Right atrium auricular region (tissue), 2 donors: ENCODE measurements at places on chromosomes 4 and X.
A peak's percentile ranks its signal among the peaks of the same experiment; 100 is the strongest.

DNA sequence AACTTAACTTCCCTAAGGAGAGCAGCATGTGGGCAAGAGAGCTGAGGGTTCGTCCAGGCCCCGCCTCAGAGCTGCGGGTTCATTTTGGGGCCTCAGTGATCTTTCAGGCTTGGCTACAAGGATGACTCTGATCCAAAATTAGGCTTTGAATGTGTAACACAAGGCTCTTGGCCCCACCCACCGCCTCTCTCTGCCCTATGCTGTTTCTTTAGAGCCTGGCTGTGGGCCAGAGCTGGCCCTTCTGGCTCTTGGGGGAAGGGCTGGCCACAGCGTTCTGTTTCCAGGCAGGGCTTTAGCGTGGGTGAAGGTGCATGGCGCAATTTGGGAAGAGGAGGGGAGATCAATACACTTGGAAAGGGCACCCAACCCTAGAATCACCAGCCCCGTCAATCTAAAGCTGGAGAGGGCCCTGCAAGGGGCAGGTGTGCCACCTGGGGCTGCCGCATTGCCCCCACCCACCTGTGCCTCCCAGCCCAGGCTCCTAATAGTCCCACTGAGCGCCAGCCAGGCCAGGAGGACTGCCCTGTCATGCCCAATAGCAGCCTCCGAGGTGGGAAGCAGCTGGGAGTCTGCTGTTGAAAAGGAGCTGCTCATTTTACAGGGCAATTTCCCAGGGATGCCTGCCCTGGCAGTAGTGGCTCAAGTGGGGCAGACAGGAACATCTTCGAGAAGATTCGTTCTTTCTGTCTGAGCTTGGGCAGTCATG, 84.5 kb upstream of the MAML3 start:
- DNase-seq: peak; percentile 92

DNA sequence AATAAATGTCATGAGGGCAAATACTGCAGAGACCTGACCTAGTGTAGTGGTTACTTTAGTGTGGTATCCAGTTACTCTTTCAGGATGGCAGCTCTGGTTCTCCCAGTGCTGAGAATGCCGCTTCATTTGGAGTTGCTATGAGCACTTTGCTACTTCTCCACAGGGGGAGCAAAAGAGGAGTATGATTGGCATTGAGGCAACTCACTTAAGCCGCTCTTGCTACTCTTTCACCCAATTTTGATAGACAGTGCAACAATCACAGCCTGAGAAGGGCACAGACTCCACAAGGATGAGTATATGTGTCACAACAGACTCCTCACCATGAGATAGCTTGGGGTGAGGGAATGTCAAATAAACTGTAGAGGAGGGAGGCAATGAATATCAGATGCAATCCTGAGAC, 81.2 kb downstream of the NPY1R start:
- no peak for DNase-seq

- no peak for DNase-seq
Measured at GRCh38 chr4:36255577-36255976, 11.3 kb upstream of the ARAP2 start.

GRCh38 chrX:19683817-19684216, 168.5 kb upstream of the MAP3K15 start:
- DNase-seq: no peak

GRCh38 chr4:128444544-128445302, 157.1 kb upstream of the PGRMC2 start:
- DNase-seq: no peak

GRCh38 chrX:149010853-149011224, 494.3 kb downstream of the IDS start:
- DNase-seq: no peak

DNA sequence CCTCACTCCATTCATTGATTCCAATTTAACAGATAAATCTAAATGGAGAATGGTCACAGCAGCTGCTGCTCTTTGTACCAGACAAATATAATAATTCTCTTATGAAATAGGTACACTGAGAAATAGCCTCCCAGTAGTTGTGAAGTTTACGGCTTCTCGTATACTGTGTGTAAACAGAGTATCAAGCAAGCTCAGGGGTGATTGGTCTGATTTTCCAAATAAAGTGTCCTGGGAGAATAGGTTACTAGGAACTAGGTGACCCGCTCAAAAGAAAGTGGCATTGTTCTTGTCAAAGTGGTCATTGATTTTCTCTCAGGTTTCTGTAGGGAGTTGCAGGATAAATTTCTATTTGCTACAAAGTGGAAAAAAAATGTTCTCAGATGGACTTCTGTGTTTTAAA, 838.2 kb downstream of the RAPGEF2 start:
- no peak for DNase-seq

GRCh38 chr4:147799986-147800555, 68.2 kb downstream of the ARHGAP10 start:
- no peak for DNase-seq

- no peak for DNase-seq
Measured at GRCh38 chr4:117249333-117249732, 164.0 kb upstream of the TRAM1L1 start.

- no peak for DNase-seq
Measured at GRCh38 chr4:8341691-8342090, 72.1 kb downstream of the HTRA3 start.

DNA sequence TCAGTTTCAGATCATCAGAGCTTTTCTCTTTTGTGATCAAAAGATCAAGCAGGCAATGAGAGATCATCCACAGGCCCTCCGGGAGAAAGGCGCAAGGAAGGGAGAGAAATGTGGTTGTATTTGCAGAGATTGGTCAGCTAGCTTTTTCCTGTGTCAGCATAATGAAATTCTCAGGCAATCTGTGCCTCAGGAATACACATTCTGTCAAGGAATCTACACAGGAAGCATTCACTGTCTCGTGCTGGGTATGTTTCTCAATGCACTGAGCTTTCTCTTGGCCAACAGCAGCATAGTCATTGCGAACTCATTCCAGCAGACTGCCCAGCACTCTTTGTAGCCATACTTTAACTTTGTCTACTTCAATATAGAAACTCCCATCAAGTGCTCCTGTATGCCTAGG, 413.7 kb downstream of the PPP3CA start:
- DNase-seq: no peak

DNA sequence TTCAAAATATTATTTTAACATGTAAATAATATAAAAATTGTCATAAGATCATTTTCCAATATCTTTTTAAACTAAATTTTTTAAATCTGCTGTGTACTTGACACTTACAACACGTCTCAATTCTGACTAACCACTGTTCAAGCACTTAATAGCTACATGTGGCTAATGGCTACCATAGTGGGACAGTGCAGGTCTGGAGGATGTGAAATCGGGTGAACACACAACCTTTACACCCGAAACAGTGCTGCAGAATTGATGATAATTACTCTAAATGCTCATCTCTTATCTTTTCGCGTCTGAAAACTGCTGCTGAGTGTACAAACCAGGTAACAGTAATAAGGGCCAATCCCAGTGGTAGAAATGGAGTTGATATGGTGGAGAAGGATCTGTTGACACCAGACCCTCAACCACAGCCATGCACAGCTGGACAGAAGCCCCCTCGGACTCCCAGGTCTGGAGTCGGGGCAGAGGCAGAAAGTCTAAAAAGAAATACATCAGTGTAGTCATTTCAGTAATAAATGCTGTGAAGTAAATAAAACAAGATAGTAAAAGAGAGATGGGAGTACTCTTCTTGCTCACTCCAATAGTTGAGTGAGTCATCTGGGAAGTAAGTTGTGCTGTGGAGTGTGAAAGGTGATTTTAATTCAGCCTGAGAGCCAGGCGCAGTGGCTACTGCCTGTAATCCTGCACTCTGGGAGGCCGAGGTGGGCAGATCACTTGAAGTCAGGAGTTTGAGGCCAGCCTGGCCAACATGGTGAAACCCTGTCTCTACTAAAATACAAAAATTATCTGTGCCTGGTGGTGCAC, 150.0 kb downstream of the CBR4 start:
- no peak for DNase-seq

GRCh38 chr4:41427306-41427882, 110.6 kb upstream of the LIMCH1 start:
- no peak for DNase-seq

GRCh38 chr4:183962419-183962818, 57.3 kb downstream of the STOX2 start:
- no peak for DNase-seq

GRCh38 chrX:118211891-118212816, 95.5 kb upstream of the KLHL13 start:
- no peak for DNase-seq

- no peak for DNase-seq
Measured at GRCh38 chr4:22552812-22553211, 36.9 kb upstream of the ADGRA3 start.

DNA sequence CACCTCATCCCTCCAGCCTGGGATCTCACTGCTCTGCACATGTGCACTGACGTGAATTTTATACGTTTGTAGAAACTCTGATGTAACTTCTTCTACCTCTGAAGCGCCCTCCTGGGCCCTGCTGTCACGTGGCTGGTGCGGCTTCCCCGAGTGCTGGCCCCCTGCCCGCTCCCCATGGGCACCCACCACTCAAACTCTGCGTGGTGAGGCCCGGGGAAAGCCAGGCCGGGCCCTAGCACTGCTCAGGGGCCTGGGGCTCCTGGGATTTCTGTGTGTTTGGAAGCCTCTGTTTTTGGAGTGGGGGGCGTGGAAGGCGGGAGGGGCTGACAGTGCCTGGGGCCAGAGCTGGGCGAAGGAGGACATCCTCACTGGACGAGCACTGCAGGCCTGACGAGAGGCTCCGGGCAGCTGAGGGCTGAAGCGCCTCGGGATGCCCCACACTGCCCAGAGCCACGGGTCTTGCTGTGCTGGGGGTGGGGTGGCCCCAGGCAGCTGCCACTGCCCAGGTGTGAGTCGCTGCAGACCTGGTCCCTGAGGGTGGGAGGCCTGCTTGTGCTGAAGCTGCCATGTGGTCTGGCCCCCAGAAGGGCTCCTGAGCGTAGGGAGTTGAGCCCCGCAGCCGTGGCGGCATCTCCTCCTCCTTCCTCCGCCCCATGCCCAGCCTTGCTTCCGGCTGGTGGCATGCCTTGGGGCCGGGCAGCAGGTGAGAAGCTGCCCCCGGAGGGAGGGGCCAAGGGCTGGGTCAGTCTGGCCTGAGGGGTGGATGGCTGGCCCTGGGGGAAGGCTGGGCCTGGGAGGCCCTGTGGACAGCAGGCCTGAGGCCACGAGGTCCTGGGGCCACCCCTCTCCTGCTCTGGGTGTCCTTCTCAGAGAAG, 7.7 kb downstream of the NAT8L start:
- DNase-seq: no peak

GRCh38 chr4:37279894-37280592, 35.5 kb downstream of the NWD2 start:
- no peak for DNase-seq

DNA sequence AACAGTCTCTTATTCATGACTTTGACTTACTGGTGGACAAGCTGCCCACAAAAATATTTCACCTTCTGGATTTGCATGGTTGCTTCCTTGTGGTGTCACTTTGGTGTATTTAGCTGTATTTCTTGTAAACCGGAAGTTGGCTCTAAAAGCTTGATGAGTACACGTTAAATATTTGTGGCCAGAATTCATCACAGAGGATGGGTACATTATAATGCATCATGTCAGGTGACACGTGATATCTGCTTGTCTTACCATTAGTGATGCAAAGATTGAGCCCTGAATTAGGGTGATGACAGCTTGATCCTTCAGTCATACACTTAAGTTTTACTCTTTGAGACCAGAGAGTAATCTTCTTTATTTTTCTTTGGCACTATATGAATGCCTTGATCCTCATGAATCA, 188.3 kb upstream of the RPS6KA3 start:
- DNase-seq: no peak

DNA sequence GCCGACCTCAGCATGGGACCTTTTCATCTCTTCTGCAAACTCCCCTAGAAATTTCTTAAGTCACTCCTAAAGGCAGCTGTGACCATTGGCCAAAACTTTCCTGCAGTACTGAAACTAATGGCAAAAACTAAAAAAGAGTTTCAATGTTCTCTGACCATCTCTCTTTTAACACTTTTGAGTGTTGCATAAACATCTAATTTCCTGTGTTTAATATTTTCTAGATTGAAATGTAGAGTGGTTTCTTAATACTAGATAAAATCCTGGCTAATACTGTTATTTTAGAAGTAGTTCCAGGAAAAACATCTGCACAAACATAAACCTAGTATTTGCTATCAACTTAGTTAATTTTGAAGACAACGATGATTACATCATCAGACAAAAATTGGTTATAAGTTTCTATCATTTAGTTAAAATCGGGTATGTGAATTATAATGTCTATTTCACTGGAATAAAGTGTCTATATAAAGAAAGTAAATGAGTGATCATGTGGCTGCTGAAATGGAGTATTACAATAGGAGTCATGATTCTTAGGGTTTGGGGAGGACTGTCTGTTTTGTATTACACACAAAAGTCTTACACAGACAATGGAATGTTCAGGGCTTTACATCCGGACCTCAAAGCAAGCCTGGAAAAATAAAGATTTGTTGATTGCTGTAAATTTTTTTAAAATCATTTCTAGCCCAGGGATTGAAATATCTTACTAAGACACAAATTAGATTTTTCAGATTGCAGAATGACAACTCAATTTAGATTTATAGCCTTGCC, 1323.4 kb downstream of the C4orf33 start:
- DNase-seq: no peak

- no peak for DNase-seq
Measured at GRCh38 chrX:153206425-153207046, 27.5 kb downstream of the MAGEA1 start.

DNA sequence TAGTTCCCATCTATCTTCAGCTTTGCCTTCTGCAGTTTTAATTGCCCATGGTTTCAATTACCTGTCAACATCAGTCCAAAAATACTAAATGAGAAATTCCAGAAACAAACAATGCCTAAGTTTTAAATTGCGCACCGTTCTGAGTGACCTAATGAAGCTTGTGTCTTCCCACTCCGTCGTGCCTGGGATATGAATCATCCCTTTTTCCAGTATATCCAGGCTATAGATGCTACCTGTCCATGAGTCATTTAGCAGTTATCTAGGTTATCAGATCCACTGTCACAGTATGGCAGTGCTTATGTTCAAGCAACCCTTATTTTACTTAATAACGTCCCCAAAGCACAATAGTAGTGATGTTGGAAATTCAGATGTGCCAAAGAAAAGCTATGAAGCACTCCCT, 363.6 kb upstream of the FAM241A start:
- DNase-seq: no peak

GRCh38 chr4:38615847-38616246, 48.2 kb upstream of the KLF3 start:
- no peak for DNase-seq

GRCh38 chr4:107757283-107757682, 37.2 kb upstream of the PAPSS1 start:
- no peak for DNase-seq

GRCh38 chrX:129706400-129707072, 32.2 kb upstream of the XPNPEP2 start:
- no peak for DNase-seq

DNA sequence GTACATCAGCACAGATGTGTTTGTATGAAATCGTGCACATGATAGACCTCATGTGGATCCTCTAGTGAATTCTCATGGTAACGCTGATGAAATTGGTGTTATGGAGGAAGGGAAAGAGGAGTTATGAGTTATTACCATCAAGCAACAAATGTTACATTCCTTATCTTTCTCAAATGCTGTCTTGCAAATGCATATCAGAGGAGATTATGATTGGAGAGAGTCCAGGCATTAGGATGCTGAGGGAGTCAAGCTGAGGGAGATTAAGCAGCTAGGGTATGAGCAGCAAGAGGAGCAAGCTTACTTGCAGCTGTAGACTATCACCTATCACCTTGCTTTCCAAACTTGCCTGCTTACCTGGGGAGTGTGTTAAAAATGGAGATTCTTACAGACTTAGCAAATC, 36.8 kb upstream of the SFRP2 start:
- no peak for DNase-seq
